ENCODE measurements at places on chromosomes 2 and 18.
A peak's percentile ranks its signal among the peaks of the same experiment; 100 is the strongest.

- DNase-seq: no peak
Measured at GRCh38 chr18:12640881-12641200, 17.1 kb downstream of the SPIRE1 start.

DNA sequence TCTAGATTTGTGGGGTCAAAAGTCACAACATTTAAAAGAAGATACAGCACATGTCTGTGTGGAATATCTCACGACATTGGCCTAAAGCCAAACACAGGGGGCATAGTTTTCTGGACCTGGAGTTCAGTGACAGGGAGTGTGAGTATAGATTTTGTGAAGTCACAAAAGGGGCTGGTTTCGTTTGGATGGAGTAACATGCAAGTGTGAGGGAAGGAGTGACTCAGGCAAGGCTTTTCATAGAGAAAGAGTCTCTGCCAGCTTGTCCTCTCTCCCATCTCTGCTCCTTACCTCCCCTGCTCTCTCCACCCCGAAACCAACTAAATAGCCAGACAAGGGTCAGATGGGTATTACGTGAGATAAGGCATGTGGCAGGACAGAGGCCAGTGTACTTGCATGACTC lies 3.7 kb upstream of the EPAS1 start:
- no peak for DNase-seq

DNA sequence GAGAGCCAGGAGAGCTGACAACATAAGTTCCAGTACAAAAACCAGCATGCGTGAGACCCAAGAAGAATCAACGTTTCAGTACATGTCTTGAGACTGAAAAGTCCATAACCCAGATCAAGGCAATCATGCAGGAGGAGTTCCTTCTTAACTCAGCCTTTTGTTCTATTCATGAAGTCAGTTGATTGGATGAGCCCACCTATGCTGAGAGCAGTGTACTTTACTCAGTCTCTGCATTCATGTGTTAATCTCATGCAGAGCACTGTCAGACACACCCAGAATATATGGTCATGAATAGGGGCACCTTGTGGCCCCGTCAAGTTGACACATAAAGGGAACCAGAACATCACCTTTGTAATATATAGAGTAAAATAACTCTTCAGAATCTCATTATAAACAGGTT lies 653.6 kb upstream of the CNTNAP5 start:
- no peak for DNase-seq

DNA sequence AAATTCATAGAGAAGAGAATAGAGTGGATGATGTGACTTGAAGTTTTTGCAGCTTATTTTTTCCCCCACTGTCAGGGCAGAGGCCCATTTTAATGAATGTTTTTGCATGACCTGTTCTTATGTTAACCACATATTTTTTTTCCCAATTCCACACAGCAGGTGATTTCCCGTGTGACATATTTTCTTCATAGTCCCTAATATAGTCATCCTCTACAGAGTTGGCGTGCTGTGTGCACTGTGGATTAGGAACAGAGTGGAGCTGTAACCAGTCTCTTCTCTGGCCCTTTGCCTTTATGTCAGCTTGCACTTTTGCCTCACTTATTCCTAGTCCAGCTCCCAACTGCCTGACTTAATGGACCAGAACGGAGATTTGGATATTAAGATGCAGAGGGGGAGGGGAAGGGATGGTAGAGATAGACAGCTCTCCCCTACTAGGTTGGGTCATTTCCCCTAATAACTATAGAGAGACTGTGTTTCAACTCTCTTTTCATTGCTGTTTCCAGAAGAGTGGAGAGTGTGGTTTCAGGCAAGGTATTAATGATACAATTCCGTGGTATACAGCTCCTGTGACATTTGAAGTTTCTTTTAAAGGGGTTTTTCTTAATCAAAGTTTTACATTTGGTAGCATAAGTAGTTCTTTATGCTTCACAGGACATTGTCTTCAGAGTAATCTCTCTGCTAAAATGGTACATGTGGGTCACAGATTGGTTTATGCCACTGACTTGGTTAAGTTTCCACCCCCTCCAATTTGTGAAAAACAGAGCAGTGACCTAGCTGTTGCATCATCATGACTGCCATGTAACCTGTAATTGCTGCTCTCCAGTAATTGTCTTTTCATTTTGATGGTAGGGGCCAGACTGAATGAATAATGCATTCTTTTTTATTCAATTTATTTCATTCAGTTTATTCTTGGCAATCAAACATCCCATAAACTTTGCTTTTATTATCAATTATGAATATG lies 161.3 kb downstream of the HAUS1 start:
- no peak for DNase-seq

DNA sequence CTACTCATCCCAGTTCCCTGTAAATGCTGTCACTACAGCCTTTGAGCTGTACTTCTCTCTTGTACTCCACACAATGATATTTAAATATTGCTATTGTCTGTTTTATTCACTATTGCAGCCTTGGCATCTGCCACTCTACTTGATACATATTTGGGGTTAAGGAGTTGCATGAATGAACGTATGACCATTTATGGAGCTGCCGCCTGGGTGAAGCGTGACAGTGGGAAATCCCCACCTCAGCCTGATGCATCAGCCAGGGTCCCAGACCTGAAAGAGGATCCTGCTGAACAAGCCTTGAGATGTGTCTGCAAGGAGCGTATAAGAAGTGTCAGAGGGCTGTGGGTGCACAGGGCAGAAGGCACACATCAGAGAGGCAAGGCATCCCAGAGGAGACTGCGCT lies 39.1 kb downstream of the MRPL35 start:
- peak; percentile 37 for DNase-seq

Data from activated CD4-positive, alpha-beta T cell treated with anti-CD3 and anti-CD28 coated beads for 1 hour (primary cell).